ENCODE measurements at places on chromosomes 16 and 17. TPM values are rescaled to one million over a fixed set of nuclear protein-coding genes. Genes with fewer than 3 reads are reported as not detected.

DNA sequence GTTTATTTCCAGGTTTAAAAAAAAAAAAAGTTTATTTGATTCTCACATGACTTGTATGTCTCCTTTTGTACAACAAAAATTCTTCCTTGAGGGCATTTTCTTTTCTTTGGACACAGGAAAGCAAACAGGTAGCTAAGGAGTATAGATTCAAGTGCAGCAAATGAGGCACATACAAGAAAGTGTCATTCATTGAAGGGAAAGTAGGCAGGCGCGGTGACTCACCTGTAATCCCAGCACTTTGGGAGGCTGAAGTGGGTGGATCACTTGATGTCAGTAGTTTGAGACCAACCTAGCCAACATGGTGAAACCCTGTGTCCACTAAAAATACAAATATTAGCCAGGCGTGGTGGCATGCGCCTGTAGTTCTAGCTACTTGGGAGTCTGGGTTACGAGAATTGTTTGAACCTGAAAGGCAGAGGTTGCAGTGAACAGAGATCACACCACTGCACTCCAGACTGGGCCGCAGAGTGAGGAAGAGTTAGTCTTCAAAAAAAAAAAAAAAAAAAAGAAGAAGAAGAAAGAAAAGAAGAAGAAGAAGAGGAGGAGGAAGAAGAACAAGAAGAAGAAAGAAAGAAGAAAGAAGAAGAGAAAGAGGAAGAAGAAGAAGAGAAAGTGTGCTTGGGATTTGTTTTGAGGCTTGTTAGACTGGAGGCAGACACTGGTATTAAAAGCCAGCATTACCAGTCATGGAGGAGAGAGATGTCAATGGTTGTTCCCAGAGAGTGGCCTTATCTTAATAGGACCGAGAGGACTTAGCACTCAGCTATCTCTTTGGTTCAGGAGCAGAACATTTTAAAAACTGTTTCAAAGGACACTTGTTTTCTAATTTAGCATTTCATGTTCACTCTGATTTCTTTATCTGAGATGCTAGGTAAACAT is 19.7 kb downstream of the GINS3 start:
- DNase-seq, result no peak

GRCh38 chr17:12729086-12729485 is 60.2 kb upstream of the ARHGAP44 start:
- DNase-seq, result no peak

DNA sequence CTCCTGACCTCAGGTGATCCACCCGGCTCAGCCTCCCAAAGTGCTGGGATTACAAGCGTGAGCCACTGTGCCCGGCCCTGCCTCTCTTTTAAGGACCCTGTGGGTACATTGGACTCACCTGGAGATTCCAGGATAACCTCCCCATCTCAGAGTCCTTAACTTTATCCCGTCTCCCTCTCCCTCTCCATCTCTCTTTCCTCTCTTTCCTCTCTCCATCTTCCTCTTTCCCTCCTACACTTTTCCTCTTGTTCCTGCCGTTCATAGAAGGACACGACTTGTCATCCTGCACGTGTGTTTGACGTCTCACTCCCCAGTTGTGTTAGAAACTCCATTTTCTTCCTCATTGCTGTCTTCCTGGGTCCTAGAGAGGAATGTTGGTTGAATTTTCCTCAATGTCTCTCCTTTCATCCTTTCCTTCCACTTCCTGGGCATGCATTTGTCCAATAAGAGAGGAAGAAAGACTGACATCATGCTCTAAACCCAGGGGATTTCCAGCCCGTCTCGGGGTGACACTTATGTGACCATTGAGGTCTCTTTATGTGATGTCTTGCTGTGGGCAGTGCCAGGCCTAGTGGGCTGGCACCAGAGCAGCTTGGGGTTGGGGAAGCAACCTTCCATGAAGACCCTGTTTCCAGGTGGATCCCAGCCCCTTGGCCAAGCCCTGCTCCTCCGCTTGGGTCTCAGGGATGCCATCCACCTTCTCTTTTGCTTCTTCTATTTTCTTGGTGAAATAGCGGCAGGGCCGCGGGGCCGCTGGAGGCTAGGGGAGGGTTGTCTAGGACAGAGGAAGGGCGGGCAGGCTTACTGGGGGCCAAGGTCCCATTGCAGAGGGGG is 39.8 kb upstream of the IRF8 start:
- no peak for DNase-seq

DNA sequence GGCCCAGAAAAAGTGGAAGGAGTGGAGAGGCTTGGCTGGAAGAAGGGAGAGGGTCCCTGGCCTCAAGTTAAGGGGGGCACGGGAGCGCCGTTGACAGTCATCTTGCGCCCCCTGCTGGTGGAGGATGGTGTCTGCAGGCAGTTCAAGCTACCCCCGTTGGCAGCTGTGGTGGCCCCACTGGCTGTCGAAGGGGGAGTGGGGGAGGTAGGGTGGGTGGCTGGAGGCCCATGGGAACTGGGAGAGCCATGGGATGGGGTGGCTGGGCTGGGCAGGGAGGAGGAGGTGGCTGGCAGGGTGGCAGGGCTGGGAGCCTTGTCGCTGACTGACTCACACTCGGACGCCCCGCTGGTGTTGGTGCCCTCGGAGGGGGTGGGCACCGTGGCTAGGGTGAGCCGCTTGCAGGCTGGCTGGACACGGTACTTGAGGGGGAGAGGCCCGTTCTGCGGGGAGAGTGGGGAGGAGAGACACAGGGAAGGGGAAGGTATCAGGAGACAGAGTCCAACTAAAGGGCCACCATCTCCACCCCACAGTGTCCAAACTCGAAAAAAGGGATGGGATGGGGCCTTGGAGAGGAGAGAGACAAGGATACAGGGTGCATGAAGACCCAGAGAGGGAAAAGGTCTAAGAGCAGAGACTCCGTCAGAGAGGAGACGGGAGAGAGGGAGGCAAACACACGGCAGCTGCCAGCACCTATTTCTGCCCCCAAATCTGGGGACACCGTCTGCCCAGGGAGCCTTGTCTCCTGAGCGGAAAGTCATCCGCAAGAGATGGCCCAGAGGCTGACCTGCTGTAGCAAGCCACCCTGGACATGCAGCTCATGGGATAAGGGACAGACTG is 5.2 kb downstream of the CISD3 start:
- DNase-seq, result peak; percentile 76

DNA sequence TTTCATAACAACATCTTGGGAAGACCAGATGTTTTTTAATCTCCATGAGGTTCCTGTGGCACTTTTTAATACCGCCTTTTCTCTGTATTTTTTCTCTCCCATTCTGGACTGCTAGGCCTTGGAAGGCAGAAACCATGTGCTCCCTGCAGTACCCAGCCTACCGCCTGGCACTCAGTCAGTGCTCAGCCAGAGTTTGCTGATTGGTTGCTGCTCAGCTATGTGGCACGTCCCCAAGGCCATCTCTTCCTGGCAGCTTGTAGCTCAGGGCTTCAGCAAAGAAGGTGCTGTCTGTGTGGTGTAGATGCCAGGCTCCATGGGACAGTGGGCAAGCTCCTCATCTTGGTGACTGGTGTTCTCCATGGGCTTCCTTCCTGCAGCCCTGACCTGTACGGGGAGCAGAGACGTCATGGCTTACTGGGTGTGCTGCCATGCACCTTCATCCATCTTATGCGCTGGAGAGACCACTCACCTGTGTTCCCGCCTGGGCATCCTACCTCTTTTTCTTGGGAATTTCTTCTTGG is 86.7 kb downstream of the CLEC16A start:
- DNase-seq, result no peak

- no peak for DNase-seq
These were observed 41.9 kb downstream of the FTO start for GRCh38 chr16:53745753-53746266.

- DNase-seq, result no peak
These were observed 70.8 kb downstream of the ZFHX3 start for GRCh38 chr16:72977127-72977526.

DNA sequence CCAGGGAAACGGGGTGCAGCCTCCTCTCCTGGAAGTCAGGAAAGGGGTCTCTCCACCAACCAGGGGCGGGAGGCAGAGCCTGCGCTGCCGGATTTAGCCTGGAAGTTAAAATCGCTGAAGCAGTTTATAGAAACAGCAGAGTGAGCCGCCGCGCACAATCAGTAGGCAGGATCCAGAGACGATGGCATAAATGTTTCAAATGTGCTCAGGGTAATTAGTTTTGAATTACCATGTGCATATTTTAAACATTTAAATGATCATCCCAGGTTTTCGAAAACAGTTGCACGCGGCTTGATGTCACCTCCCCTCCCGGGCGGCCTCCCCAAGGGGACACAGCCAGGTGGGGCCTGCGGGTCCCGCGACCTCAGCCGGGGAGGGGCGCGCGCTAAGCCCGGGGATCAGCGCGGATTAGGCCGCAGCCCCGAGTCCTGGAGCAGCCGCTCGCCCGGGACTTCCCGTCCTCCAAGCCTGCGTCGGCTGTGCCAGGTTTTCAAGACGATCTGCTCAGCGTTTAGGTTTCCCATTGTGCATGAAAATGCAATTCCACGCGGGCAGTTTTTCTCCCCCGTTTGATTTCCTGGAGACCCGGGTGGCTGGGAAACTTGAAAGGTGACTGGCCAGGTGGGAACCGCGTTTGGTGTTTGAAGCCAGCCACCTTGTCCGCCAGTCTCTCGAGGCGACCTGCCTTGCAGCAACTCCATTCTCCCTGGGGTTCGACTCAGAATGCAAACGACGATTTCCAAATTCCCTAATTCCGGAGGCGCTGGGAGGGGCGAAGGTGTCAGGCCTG is 78.3 kb downstream of the RPA1 start:
- no peak for DNase-seq

GRCh38 chr17:78642707-78643106 is 65.5 kb upstream of the DNAH17 start:
- DNase-seq, result no peak

GRCh38 chr17:80482555-80483308 is 6.3 kb upstream of the NPTX1 start:
- DNase-seq, result no peak

DNA sequence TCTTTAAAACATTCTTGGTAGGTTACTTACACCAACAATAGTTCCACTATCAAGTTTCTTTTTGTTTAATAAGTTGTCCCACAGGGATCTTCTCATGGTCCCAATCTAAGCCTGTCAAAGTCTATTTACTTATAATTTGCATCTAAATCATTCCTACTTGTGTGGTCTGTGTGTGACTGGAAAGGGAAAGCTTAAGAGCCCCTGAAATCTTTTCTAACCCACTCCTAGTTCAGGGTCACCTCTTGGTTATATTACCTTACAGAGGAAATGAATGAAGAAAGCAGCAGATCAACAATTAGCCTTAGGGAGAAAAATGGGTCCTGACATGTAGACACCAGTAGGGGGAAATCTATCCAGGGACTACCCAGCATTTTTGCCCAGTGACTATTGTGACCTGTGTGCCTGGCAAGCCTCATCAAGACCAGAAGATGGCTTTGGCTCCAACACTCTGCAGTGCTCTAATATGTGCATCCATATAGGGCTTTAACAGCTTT is 110.4 kb upstream of the HAS3 start:
- no peak for DNase-seq

GRCh38 chr16:66976746-66977145 is 11.6 kb upstream of the CES4A start:
- DNase-seq, result no peak

DNA sequence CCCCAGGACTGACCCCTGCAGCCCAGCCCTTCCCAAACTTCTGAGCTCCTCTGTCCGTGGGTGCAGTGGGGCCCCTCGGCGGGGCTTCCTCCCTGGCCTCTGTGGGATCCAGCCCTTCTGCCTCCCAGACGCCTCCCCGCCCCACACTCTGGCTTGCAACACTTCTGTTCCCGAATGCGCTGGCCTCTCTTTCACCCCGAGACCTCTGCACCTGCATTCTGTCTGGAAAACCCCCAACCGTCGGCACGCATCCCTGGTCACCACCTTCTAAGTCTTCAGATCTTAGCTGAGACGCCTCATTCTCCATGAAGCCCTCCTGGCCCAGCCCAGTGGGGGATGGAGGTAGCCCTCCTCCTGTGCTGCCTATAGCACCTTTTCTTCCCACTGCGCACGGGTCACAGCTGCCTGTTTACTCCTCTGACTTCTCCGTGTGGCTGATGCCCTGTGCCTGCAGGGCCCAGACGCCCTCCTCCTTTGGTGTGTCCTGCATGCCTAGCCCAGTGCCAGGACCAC is 26.4 kb downstream of the TMEM235 start:
- no peak for DNase-seq

DNA sequence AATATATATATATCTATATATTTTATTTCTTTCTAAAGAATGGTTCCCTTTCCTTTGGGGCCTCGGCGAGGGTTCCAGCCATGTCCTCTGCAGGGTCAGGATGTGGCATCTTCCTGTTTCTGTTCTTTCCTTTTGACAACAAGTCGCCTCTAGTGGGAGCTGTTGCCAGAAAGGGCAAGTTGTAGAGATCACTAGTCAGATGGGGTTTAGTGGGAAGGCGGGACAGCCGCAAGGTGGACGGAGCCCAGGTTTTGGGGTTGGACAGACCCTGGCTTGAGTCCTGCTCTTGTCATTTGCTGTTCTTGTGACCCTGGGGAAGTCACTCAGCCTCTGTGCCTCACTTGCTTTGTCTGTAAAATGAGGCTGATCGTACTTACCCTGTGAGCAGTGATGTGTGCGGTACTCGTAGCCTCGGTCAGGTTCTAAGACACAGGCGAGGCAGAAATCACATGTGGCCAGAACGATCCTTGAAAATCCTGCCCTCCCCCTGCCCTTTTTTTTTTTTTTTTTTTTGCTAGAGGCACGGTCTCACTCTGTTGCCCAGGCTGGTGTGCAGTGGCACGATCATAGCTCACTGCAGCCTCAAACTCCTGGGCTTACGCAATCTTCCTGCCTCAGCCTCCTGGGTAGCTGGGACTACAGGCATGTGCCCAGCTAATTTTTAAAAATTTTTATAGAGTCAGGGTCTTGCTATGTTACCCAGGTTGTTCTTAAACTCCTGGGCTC is 80.1 kb downstream of the ABCC6 start:
- DNase-seq, result no peak

DNA sequence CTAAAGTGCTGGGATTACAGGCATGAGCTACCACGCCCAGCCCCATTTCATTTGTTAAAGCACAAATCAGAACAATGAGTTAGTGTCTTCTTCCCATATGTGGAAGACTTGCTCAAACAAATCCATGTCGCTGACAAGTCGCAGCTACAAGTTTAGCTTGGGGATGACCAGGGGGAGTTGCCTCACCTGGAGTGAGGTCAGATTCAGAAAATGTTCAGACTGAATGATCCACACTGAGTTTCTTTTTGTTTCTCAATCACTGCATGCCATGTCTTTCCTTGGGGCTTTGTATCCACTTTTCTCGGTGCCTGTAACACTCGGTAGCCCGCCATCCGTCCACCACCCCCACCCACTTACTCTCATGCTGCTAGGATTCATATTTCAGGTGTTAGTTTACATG is 437.3 kb upstream of the DYNLRB2 start:
- no peak for DNase-seq

The TPSG1 gene
- not detected for total RNA-seq

The TEKT5 gene
- 0.92 TPM for total RNA-seq

The PPM1E gene
- 0.25 TPM for total RNA-seq

The NPIPA3 gene
- 0.75 TPM for total RNA-seq

Data from liver (tissue), 10 donors.